ENCODE measurements at places on chromosomes 4 and X. TPM values are rescaled to one million over a fixed set of nuclear protein-coding genes. Genes with fewer than 3 reads are reported as not detected.

MMRN1 gene
- 0.18 TPM for polyA plus RNA-seq

CXXC4 gene
- polyA plus RNA-seq = not detected

ARFIP1 gene
- 18.2 TPM for polyA plus RNA-seq

SHROOM4 gene
- polyA plus RNA-seq = not detected

NUDT11 gene
- 0.20 TPM for polyA plus RNA-seq

NDST3 gene
- not detected for polyA plus RNA-seq

CENPI gene
- polyA plus RNA-seq = 0.35 TPM

OCIAD2 gene
- polyA plus RNA-seq = 142 TPM

BBS12 gene
- 0.68 TPM for polyA plus RNA-seq

LARP7 gene
- 44.7 TPM for polyA plus RNA-seq

MCF2 gene
- polyA plus RNA-seq = not detected

NSG1 gene
- polyA plus RNA-seq = 0.69 TPM

TLR10 gene
- 183 TPM for polyA plus RNA-seq

SFRP2 gene
- not detected for polyA plus RNA-seq

PQBP1 gene
- 99.8 TPM for polyA plus RNA-seq

EFHC2 gene
- polyA plus RNA-seq = not detected

PAGE5 gene
- polyA plus RNA-seq = not detected

ELOVL6 gene
- polyA plus RNA-seq = 0.08 TPM

BEX4 gene
- polyA plus RNA-seq = 29.5 TPM

FTHL17 gene
- polyA plus RNA-seq = not detected

CLDN2 gene
- not detected for polyA plus RNA-seq

DIAPH2 gene
- polyA plus RNA-seq = 12.6 TPM

DCAF12L1 gene
- polyA plus RNA-seq = not detected

PSAPL1 gene
- not detected for polyA plus RNA-seq

ATOH1 gene
- polyA plus RNA-seq = not detected

GRIPAP1 gene
- polyA plus RNA-seq = 22.5 TPM

CT45A10 gene
- polyA plus RNA-seq = not detected

CRMP1 gene
- polyA plus RNA-seq = not detected

UGT2B15 gene
- 0.25 TPM for polyA plus RNA-seq

MAOB gene
- polyA plus RNA-seq = not detected

UCHL1 gene
- polyA plus RNA-seq = 0.78 TPM

WNK3 gene
- 1.2 TPM for polyA plus RNA-seq

MTCP1 gene
- 22.6 TPM for polyA plus RNA-seq

HTN1 gene
- polyA plus RNA-seq = not detected

BRS3 gene
- not detected for polyA plus RNA-seq

HS3ST1 gene
- polyA plus RNA-seq = 5.5 TPM

ZNF718 gene
- 6.4 TPM for polyA plus RNA-seq

XKRX gene
- 0.88 TPM for polyA plus RNA-seq

NHSL2 gene
- 0.83 TPM for polyA plus RNA-seq

SPANXN3 gene
- polyA plus RNA-seq = not detected

ADH1C gene
- polyA plus RNA-seq = not detected

CCDC149 gene
- not detected for polyA plus RNA-seq

TCP11X1 gene
- polyA plus RNA-seq = not detected

GLOD5 gene
- not detected for polyA plus RNA-seq

ARHGEF6 gene
- 39.6 TPM for polyA plus RNA-seq

PDZD4 gene
- polyA plus RNA-seq = 0.15 TPM

CDX4 gene
- polyA plus RNA-seq = not detected

ANOS1 gene
- not detected for polyA plus RNA-seq

ZFX gene
- polyA plus RNA-seq = 39.1 TPM

PNMA5 gene
- 0.19 TPM for polyA plus RNA-seq

TCEAL3 gene
- 8.7 TPM for polyA plus RNA-seq

ADAM29 gene
- 0.59 TPM for polyA plus RNA-seq

PITX2 gene
- polyA plus RNA-seq = not detected

FAM184B gene
- not detected for polyA plus RNA-seq

TEX11 gene
- not detected for polyA plus RNA-seq

PHEX gene
- 0.11 TPM for polyA plus RNA-seq

PDHA1 gene
- polyA plus RNA-seq = 96.4 TPM

NAP1L2 gene
- polyA plus RNA-seq = 0.38 TPM

EGF gene
- polyA plus RNA-seq = 0.51 TPM

Data from IgD-negative memory B cell (primary cell).